ENCODE measurements at places on chromosomes 5 and 9.

DNA sequence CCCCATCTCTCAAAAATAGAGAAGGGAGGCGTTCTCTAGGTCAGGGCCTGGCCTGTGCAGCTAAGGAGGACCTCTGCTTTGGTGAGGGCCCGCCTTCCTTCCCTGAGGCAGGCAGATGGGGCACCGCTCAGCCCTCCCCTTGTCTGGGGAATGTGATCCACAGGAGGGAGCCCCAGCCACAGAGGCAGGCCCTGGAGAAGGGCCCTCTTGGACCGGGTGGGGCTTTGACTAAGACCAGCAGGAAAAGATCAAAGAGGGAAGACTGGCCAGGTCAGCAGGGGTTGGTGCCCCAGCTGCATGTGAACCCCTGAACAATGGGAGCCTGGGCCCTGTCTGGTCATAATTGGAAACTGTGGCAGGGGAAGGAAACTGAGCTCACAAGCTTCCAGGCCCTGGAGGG, 21.9 kb downstream of the PTPA start:
- H3K27me3 ChIP-seq: no peaks in the 10 kb centered on the region
- no peak overlapping the region for H3K4me3 ChIP-seq
- no peak for DNase-seq

GRCh38 chr9:37575511-37575914, 667 bp downstream of the FBXO10 start:
- H3K27me3 ChIP-seq: no peaks in the 10 kb centered on the region
- H3K4me1 ChIP-seq: no peaks in the 10 kb centered on the region
- DNase-seq: no peak
- no peaks in the 10 kb centered on the region for H3K36me3 ChIP-seq
- no peak overlapping the region for H3K27ac ChIP-seq
- H3K4me3 ChIP-seq: peak overlapping the region; percentile 64

- no peak overlapping the region for H3K27ac ChIP-seq
- no peak overlapping the region for H3K4me3 ChIP-seq
- H3K36me3 ChIP-seq: no peaks in the 10 kb centered on the region
- DNase-seq: no peak
Measured at GRCh38 chr5:108523360-108523759, 141.5 kb upstream of the FBXL17 start.

DNA sequence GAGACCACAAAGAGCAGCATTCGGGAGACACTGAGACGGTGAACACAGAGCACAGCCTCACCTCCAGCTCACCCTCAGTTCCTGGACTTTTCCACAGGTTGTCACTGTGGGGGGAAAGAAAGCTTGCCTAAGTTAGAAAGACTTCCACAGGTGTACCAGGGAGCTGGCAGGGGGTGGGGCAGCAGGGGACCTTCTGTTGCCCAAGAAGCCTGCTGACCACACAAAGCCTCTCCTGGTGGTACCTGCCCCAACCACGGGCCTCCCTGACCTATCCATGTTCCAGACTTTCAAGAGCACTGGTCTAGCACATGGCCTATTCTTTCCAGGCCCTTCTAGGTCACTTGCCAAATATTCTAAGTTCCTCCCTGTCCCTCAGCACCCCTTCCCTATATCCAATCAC, 550.8 kb downstream of the BNC2 start:
- no peak overlapping the region for H3K4me3 ChIP-seq
- DNase-seq: no peak
- H3K27me3 ChIP-seq: no peaks in the 10 kb centered on the region
- no peaks in the 10 kb centered on the region for H3K4me1 ChIP-seq

DNA sequence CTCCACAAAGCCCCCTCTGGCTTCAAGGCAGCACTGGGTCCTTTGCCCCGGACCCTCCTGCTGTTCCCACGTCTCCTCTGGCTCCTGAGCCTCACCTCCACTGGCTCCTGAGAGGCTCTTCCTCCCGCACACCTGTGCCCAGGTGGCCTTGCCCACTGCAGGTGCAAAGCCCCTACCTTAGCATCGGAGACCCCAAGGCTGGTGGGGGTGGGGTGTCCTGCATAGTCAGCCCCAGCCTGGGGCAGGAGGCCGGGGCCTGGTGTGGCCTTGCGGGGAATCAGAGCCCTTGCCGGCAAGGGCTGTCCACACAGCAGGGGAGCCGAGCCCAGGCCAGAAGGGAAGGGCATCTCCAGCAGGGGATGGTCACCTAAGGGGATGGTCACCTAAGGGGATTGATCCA, 41.3 kb upstream of the CEP72 start:
- no peak overlapping the region for H3K27ac ChIP-seq
- DNase-seq: no peak
- H3K27me3 ChIP-seq: no peaks in the 10 kb centered on the region
- H3K4me3 ChIP-seq: no peak overlapping the region

Data from Caco-2 (cell line).